Stimulated activated CD4-positive, alpha-beta T cell treated with anti-CD3 and anti-CD28 coated beads, Interleukin-4, amount 100 ng/mL, for 4 hours (primary cell): ENCODE measurements at places on chromosomes 3 and 15.

- DNase-seq: no peak
Observed at GRCh38 chr15:81379269-81379668, 5.3 kb upstream of the TMC3 start.

DNA sequence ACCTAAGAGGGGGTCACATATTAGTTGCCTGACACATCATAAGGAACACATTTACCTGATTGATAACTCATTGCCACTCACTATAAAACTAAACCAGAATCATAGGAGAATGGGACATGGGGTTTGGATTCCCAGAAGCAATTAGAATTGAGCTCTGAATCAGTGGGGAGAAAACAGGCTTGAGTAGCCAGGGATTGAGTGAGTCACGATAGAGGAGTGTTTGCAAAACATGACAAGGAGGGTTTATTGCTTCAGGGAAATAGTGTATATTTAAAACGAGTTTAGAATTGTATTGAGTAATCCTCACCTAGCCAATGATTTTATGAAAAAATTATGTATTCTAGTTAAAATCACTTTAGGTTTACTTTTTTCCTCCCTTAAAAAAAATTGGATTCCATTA, 101.1 kb upstream of the THRB start:
- DNase-seq: no peak

- DNase-seq: peak; percentile 26
Observed at GRCh38 chr15:22979238-22980188, 655 bp downstream of the CYFIP1 start.

GRCh38 chr3:180352261-180352660, 249.7 kb upstream of the TTC14 start:
- DNase-seq: no peak

GRCh38 chr15:83250781-83251180, 33.7 kb downstream of the BNC1 start:
- no peak for DNase-seq

DNA sequence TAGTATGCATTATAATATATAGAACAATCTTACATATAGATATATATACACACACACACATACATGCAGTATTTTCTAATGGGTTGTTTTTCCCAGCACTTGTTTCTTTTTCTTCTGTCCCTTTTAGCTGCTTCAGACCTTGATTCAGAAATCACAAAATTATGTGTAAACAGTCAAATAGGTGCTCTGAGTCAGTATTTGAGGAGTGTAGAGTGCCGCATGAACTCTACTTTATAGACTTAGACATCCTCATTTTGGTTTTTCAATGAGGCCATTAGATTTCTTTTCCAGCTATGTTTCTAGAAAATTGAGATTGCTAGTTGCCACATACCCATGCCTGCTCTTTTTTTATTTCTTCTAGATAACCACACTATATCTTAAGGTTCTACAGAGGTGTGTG, 58.2 kb downstream of the HHLA2 start:
- DNase-seq: no peak

DNA sequence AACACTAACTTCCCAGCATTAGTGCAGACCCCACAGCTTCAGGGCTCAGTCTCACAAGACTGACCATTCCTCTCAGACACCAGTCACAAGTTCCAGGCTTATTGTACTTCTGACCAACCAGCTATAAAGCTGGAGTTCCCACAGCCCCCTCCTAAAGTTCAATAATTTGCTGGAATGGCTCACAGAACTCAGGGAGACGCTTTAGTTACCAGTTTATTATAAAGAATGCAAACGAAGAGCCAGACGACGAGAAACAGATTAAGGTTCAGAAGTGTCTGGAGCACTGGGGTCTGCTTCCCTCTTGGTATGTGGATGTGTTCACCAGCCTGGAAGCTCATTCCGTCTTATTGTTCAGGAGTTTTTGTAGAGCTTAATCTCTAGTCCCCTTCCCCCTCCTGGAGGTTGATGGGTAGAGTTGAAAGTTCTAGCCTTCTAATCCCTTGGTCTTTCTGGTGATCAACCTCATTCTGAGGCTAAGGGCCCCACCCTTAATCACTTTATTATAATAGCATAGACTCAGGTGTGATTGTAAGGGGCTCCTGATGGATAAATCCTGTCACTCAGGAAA, 4.8 kb upstream of the CSRNP1 start:
- no peak for DNase-seq

GRCh38 chr3:186520957-186521842, 23.0 kb downstream of the CRYGS start:
- no peak for DNase-seq

DNA sequence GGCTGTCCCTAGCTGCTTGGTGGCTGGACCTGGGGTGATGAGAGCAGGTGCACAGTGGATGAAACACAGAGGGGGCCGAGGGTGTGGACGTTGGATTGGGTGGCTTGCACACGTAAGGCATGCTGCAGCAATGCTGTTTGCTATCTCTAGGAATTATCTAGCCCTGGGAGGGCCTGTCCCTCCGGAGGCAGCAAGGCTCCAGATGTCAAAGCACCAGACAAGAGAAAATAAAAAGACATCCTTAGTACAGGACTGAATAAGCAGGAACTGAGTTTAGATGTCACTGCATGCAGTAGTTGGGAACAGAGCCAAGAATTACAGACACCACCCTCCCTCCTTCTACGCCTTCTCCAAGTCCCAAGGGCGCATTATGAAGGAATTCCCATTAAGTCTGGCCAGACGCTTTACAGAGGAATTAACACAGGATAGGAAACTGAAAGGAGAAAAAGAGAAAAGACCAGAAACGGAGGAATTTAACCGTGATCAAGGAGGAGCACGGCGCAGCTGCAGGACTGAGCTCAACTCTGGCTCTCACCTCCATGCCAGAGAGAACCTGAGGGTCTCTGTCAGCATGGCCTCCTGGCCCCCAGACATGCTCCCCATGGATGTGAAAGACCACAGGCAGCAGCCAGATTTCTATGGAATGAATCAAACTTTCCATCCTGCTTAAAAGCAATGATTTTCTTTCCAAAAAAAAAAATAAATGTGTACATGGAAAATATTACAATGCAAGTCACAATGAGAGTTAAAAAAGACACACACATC, 13.8 kb downstream of the ATP10A start:
- DNase-seq: no peak

DNA sequence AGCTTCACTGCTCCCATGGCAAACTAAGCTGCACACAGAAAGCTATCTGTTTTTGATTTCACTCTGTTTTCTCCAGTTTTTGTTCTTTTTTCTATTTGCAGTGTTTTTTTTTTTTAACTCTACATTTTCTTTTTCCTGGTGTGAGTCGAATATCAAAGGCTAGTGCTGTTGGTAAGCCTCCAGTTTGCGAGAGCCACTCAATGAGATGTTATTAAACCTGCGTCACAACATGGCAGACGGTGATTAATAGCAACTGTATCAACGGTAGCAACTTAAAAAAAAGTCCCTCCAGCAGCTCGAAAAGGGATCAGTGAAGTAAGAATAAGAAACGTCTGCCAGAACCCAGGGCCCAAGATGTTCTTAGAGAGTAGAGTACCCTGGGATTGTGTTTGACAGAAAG, 84.1 kb downstream of the MEIS2 start:
- no peak for DNase-seq

DNA sequence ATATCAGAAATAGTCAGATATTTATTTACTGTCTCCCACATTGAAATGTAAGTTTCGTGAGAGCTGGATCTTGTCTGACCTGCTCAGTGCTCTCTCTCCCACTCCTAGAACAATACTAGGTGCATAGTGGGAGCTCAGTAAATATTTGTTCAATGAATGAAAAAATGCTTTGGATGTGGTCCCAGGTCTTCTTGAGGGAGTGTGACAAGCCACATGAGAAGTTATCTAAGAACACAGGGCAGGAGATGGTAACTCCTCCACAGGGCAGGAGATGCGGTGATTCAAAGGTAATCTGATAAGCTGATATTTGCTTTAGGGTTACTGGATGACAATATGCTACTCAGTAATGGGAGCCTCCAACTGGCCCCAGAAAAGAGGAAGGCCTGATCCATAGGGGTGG, 25.8 kb upstream of the PLA2G4E start:
- DNase-seq: no peak

DNA sequence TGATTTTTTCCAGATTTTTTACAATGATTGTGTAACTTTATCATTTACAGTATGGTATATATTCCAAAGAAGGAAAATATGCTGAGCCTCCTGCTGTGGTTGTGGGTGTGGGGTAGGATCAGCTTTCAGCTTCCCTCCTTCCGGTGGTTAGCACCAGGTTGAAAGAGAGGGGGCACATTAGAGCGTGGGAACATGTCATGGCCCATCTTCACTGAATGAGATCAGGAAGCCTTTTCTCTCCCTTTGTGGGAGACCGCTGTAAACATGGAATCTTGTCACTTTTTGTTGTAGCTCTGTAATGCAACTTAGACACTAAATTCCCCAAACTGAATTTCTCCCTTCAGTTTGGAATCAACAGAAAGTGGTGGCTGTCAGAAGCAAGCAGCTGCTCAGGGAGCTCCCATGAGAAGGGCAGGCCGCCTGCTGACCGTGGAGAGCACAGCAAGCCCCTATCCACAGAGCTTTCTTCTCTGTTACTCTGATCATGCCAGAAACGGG, 86.7 kb upstream of the LIMD1 start:
- no peak for DNase-seq

GRCh38 chr3:193805448-193805847, 212.4 kb downstream of the OPA1 start:
- no peak for DNase-seq

- DNase-seq: no peak
Observed at GRCh38 chr3:36206956-36207580, 173.2 kb upstream of the STAC start.

DNA sequence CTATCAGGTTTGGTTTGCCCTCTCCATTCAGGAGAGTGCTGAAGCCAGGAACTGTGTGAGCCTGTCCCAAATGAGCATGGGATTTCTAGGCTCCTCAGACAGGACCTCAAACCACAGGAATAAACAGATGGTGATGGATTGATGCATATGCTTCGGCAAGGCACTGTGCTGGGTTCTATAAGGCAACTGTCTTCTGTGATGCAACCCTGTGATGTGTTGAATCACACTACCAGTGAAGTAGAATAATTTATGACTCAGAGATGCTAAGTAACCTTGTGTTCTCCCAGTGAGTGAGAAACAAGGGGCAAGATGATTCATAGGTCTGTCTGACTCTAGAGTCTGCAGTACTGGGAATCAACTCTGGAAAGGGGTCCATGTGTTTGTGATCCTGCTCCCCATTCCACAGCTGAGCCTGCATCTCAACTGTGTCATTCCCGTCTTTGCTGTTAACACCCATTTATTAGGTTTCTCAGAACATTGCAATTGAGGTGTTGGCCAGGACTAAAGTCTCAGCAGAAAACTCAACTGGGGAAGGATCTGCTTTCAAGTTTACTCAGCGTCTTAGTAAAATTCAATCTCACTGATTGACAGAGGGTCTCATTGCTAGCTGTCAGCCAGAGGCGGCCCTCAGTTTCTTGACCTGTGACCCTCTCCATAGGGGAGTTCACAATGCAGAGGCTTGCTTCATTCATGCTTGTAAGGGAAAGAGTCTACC, 510.1 kb upstream of the CFAP20DC start:
- DNase-seq: peak; percentile 5

GRCh38 chr3:124792341-124793040, 62.2 kb downstream of the UMPS start:
- no peak for DNase-seq

- no peak for DNase-seq
Observed at GRCh38 chr15:40870716-40871115, 3.3 kb downstream of the RHOV start.

GRCh38 chr15:26504009-26504408, 268.9 kb downstream of the GABRB3 start:
- no peak for DNase-seq

- DNase-seq: no peak
Observed at GRCh38 chr3:159627634-159628033, 361.0 kb upstream of the IL12A start.

- DNase-seq: no peak
Observed at GRCh38 chr3:69016901-69017300, 3.4 kb upstream of the EOGT start.

DNA sequence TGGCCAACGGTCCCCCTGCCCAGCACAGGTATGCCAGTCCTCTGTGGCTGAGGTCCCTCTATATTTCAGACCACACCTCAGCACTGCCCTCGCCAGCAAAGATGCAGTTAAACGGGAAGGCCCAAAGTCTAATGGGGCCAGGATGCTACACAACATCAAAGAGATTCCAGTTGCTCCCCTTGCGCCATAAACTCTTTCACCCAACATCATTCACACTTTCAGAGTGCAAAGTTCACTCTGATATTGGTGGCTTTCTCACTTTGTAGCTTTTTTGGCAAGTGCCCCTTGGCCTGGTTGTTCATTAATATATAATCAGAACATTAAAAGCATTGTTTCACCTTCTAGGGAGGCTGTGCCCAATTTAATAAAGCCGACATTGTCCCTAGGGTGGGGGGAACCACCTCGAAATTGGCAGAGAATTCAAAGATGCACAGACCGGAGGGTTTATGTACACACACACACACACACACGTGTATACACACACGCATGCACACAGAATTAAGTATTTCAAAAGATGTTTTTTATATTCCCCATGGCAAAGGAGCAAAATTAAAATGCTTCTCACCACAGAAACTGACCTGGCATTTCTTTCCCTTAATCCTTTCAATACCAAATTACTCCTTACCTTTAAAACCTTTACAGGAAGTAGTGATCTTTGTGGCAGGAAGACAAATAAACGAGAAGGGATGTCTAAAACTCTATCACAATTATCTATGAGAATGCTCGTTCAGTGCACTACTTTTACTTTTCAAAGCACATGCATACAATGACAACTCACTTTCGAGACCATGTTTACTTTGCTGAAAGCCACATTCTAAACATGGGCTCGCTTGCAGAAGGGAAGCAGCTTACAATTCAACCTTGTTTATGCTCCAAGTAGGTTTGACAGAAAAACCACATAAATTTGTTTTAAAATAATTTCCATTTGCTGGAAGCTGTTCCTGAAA, 19.5 kb downstream of the LRIG1 start:
- no peak for DNase-seq

GRCh38 chr3:26375843-26376530, 246.6 kb upstream of the LRRC3B start:
- no peak for DNase-seq

GRCh38 chr3:143329567-143330211, 210.1 kb downstream of the CHST2 start:
- no peak for DNase-seq

DNA sequence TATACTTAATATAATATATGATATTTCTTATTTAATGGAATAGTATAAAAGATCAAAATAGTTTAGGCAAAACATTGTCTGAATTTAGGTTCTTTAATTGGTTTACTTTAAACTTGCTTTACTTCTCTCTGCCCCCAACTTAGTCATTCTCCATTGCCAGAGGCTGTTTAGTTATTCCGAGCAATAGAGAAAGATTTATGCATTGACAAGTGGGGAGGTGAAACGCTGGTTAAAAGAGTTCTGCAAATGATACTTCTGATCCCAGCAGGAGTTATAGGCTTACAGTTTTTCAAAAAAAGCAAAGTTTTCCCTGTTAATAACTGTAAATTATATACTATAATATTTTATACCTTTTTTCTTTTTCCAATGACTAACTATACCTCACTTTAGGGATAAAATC, 145.4 kb downstream of the EPHA3 start:
- no peak for DNase-seq

- DNase-seq: no peak
Observed at GRCh38 chr3:174355505-174355904, 503.6 kb upstream of the NAALADL2 start.

GRCh38 chr3:177676148-177676547, 478.9 kb upstream of the TBL1XR1 start:
- DNase-seq: no peak

GRCh38 chr3:84136425-84136824, 822.4 kb upstream of the CADM2 start:
- no peak for DNase-seq

- DNase-seq: no peak
Observed at GRCh38 chr3:124315215-124316033, 323.5 kb upstream of the ROPN1 start.

- no peak for DNase-seq
Observed at GRCh38 chr15:63250312-63250965, 27.0 kb upstream of the APH1B start.
